Dermis microvascular lymphatic vessel endothelial cell (primary cell): ENCODE measurements at places on chromosomes 3 and 15.
A peak's percentile ranks its signal among the peaks of the same experiment; 100 is the strongest.

GRCh38 chr15:74403588-74403919, 30.2 kb downstream of the SEMA7A start:
- no peak for DNase-seq

GRCh38 chr3:197858598-197858997, 67.5 kb downstream of the LRCH3 start:
- no peak for DNase-seq

- DNase-seq = no peak
These were observed 16.6 kb upstream of the GYG1 start for GRCh38 chr3:148974726-148975125.

DNA sequence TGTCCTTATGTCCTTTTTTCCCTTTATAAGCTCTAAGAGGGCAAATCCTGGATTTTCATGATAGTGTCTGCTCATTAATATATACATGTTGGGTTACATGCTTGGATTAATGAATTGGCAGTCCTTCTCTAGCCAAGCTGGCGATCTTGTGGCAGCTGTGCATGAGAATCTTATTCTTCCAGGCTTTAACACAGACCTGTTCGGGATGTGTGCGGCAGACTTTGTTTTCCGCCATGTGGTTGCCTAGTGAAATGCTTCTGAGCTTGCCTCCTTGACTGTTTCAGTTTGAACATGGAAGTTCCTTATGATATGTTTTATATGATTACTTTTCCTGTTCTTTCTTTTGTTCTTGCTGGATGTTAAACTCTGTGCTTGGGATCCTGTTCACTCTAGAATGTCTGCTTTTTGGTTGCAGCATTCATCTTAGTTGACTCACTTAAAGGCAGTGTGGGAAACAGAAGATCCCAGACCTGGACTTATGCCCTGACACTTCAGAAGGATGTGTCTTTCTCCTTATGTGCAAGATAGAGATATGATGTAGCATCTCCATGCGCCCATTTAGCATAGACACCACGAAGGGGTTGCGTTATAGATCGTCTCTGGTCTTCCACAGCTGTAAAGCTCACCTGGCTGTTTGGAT, 7.2 kb downstream of the CHCHD6 start:
- no peak for DNase-seq

DNA sequence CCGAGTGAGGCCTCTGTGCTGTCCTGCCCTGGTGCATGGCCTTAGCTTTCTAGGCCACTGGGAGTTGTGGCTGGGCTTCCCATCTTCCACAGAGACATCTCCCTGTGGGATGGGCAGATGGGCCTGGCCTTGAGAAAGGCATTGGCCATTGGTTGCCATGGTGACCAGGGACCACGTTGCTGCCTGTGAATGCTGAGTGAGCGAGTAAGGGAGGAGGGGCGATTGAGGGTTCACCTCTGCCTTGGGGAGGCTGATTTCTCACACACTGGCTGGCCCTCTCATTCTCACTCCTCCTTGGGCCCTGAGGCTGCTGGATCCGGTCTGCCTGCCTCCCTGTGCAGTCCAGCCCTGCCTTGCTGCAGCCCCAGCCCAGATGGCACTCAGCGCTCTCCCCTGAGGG, 26.4 kb upstream of the DOCK3 start:
- no peak for DNase-seq

DNA sequence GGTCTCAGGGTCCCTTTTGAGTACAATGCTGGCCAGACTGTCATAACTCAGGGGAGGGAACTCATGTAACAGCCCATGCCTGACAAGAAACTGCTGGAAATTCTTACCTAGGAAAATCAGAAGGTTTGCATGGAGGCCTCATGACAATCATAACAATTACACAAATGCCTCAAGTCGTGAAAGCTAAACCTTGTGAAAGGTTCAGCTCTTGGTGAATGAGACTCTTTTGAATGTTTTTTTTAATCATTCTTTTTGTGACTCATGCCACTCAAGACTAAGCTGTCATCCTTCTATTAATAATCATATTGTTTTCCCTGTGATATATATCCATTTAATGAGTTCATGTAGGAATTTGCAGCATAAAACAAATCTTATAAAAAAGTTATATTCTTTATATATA, 61.4 kb upstream of the LEKR1 start:
- DNase-seq = no peak

DNA sequence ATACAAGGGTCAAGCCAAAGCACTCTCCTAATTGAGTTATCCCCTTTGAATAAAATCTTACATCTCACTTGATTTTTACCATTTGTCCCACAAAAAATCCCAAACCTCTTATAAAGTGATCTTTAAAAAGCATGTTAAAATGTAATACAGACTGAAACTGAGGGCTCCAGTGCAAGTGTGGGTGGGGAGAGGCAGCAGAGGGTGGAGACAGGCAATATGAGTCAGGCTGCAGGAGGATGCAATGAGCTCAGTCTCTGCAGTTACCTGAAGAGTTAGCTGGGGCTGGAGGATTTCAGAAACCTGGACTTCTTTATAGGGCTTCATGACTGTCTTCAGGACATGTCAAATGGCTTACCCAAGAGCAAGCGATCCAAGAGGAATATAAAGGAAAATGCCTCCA, 14.2 kb upstream of the COLQ start:
- no peak for DNase-seq

DNA sequence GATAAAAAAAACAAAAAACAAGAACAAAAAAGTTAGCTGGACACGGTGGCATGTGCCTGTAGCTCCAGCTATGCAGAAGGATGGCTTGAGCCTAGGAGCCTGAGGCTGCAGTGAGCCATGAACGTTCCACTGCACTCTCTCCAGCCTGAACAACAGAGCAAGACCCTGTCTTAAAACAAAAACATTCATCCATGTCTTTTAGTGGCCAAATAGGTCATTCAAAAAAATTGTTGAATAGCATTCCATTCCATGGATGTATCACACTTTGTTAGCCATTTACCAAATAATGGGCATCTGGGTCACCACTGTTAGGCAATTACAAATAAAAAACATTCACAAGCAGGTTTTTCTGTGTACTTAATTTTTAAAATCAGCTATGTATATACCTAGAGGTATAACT, 139.7 kb downstream of the STAG1 start:
- DNase-seq = no peak

DNA sequence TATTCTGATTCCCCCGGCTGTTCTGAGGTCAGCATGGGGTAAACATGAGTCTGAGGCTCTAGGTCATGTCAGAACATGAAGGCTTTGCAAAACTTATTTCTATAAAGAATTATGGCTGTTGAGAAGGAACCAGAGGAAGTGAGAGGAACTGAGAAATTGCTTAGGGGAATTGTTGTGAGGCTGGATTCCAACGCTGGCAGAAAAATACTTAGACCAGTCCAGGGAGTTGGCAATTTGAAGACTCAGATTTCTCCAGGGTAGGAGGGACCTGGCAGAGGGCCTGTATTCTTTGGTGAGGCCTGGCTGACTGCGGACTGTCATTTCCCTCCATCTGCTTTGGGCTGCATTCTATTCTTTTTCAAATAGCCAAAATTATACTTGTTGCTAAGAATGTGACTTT, 155.5 kb downstream of the PLD1 start:
- DNase-seq = peak; percentile 54

DNA sequence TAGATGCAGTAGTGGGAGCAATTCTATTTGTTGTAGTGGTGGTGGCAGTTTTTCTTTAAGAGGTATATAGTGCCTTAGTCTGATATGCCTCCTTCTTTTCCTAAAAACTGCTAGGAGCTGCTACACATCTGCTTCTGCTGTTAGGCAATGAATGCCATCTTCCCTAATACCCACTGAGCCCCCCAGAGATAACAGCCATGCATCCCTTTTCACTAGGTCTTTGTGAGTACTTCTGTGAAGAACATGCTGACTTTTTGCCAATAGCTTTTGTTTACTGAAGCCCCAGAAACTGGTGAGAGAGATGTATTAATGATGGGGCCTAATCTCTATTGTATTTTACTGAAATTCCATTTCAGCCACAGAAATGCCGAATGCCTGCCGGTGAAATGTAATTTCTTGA, 92.6 kb upstream of the CHL1 start:
- no peak for DNase-seq

DNA sequence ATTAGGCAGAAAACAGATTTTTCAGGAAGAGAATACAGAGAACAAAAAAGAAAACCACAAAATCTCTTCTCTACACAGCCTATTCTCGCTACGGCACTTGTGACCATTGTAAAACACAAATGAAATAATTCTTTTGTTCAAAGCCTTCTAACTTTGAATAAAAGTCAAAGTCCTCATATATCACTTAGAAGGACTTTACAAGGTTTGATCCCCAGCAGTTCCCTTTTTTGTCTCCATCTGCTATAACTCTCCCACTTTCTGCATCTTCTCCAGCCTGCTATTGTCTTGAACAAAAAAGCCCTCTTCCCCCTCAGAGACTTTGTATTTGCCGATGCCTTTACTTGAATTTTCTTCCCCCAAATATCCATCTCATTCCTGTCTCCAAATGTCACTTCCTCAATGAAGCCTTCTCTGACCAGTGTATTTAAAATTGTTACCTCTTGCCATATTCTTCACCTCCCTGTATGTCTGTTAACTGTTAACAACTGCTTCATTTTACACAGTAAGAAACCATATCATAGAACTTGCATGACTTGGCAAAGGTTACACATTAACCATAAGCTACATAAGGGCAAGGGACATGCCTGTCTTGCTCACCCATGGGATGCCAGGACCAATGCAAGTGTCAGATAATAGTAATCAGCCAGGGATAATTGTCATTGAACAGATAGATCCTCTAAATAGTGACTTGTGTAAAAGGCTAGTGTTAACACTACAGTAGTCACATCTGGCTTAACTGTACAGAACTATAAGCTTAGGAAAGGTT, 122.4 kb downstream of the CBLB start:
- DNase-seq = no peak

DNA sequence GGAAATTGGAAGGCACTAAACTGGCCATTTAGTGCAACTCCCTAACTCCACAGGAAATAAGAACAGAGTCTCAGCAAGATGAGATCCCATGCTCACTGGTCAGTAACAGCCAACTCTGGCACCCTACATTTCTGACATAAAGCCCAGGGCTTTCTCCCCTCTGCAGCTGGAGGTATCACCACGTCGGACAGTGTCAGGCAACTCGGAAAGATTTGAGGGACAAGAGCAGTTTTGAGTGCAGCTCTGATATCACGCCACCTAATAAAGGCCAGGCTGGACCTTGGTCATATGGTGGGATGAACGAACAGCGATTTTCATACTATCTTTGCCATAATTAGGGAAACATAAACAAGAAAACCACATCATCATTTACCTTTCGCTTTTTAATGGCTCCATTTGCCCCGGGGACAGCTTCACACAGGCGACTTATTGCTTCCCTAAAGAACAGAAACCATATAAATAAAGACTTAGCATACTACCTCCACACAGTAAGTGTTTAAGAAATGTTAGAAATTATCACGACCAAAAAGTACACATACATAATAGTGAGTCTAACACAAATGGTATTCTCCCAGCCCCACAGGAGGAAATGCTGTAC, 12.5 kb downstream of the EID1 start:
- DNase-seq = no peak

DNA sequence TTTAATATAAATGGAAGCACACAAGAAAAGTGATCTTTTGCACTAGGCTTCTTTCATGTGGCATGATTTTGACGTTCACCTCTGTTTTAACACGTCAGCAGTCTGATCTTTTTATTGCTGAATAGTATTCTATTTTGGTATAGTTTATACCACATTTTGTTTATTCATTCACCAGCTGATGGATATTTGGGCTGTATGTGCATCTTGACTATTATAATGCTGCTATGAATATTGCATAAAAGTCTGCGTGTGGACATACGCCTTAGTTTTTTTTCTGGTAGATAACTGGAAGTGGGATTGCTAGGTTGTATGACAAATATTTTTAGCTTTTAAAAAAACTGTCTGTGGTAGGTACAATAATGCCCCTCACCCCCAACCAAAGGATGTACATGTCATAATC, 14.4 kb downstream of the NAA50 start:
- no peak for DNase-seq

GRCh38 chr15:63856711-63857460, 23.1 kb upstream of the HERC1 start:
- no peak for DNase-seq

DNA sequence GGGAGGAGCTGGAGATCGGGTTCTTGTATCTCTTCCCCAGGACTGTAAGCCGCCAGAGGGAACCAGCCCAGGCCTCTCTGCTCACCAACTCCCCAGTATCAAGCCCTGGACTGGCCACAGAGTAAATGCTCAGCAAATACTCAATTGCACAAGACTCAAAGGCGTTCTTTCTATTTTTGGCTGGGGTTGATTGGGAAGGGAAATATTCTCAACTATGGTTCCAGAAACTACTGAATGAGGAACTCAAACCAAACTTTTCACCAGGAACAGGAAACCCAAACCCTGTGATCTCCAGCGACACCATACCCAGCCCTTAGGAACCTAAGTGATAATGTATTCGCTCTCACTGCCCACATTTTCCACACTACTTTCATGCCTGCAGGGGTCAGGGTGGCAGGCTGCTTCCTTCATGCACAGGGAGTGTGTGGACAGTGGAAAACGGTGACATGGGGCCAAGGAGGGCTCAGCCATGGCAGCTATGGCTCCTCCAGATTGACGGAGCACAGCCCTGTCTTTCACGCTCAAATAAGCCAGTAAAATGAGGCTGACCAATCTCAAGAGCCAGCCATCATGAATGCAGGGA, 124.7 kb upstream of the RAD18 start:
- no peak for DNase-seq

DNA sequence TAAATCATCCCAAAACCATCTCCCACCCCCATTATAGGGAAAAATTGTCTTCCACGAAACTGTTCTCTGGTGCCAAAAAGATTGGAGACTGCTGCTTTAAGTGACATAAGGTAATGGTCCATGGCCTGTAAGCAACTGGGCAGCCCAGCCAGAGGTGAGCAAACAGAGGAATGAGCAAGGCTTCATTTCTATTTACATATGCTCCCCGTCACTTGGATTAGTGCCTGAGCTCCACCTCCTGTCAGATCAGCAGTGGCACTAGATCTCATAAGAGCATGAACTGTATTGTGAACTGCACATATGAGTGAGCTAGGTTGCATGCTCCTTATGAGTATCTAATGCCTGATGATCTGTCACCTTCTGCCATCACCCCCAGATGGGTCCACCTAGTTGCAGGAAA, 1159.8 kb upstream of the ALCAM start:
- DNase-seq = no peak

DNA sequence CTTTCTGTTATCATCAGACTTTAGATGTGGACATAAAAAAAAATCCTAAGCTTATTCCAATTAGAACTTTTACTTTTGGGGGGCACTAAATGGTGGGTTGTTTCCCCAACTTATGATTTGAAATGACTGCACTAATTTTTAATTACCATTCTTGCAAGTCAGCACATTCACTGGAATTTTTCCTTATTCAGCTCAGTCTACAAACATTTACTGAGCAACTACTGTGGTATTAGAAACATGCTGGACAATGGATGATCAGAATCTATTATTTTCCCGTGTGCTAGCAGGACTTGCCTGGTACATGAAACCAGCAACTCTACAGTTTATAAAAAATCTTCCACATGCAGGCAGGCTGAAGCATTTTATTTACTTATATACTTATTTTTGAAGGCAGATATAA, 273.6 kb downstream of the FOXP1 start:
- no peak for DNase-seq

- DNase-seq = peak; percentile 42
These were observed 28.8 kb downstream of the KNG1 start for GRCh38 chr3:186746008-186746407.

- DNase-seq = no peak
These were observed 165.5 kb downstream of the IL5RA start for GRCh38 chr3:2944628-2945027.

- DNase-seq = no peak
These were observed 479.6 kb upstream of the ALCAM start for GRCh38 chr3:104887069-104887468.
